Activated CD4-positive, CD25-positive, alpha-beta regulatory T cell (primary cell): ENCODE measurements at places on chromosomes 1 and 21.

DNA sequence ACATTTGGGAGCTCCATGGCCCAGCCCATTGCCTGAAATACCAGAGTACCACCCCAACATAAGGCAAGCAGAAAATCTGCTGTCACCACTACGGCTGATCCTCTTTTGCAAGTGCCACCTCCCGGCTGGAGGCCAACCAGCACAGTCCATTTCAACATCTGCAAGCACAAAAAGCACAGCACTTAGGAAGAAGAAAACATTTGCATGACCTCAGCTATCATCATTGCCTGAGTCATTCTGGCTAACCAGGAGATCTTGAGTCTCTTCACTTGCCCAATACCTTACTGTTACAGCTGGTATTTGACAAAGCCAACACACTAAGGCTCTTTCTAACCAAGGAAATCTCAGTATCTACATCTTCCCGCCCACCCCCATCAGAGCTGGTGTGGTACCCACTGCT is 55.9 kb downstream of the NEK7 start:
- no peak for DNase-seq

DNA sequence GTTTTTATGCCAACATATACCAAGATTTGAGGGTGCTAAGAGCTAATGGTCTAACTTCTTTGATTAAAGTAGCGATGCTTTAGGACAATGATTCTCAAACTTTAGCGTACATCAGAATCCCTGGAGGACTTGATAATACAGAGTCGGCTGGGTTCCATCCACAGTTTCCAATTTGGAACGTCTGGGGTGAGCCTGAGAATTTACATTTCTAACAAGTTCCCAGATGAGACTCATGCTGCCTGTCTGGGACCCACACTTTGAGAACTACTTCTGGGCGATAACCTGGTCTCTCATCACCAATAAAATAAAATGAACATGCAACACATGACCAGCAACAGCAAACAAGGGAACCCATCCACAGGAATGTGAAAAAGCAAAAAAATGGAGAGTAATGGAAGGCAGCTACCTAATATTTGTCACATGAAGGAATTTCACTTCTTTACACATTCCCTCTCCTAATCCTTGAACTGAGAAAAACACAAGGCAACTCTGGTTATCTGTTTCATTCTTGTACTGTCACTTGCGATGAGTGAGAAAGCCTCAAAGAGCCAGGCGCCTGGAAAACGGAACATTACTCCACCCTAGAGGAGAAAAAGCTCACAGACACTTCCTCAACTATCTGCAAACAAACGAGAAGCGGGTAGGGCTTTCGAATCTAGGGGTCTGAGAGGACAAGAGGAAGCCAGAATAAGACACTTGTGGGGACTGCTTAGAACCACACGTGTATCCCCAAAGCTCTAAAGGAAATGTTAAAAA is 14.0 kb downstream of the HSF2BP start:
- no peak for DNase-seq

- DNase-seq = no peak
Observed at GRCh38 chr21:32590130-32590529, 4.8 kb upstream of the TCP10L start.

DNA sequence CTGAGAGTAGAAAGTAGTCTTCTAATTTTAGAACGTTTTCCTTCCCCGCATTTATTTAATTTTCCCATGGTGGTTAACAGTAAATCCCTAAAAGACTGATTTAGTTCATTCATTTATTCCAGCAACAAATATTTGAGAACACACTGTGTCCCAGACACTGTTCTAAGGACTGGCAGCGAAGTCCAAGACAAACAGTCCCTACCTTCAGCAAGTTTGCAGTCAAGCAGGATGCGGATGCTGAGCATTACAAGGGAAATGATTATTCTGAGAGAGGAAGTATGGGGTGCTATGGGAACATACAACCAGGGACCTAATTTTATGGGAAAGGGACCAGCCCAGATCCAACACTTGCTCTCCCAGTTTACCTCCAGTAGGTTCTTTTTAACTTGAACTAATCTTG is 1.2 kb upstream of the C1orf74 start:
- DNase-seq = no peak

- DNase-seq = peak; percentile 57
Observed at GRCh38 chr21:45128613-45129188, 54.3 kb downstream of the ADARB1 start.

GRCh38 chr1:116038679-116039078 is 62.4 kb downstream of the SLC22A15 start:
- DNase-seq = no peak

- DNase-seq = no peak
Observed at GRCh38 chr1:9006956-9007615, 19.1 kb downstream of the SLC2A7 start.
